ENCODE measurements at places on chromosomes 13 and 19.

DNA sequence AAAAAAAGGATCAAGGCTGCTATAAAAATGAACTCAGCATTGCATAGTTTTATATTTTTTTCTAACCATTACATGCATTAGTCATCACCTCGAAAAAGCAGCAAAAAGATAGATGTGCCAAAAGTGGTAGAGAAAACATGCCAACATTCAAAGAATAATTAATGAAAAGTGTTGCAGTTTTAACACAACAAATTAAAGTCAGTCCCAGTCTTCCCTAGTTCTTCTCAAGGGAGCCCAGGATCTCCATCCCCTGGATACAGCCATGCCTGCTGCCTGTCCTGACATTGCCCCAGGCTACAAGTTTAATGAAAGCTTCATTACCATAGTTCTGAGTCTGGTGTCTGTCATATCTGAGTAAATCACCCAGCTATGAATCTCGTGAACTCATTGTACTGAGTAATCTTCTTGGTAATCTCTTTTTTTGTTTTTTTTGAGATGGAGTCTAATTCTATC is 116.6 kb upstream of the KLF12 start:
- DNase-seq = no peak

GRCh38 chr13:113618455-113618854 is 33.9 kb downstream of the TFDP1 start:
- DNase-seq = no peak

DNA sequence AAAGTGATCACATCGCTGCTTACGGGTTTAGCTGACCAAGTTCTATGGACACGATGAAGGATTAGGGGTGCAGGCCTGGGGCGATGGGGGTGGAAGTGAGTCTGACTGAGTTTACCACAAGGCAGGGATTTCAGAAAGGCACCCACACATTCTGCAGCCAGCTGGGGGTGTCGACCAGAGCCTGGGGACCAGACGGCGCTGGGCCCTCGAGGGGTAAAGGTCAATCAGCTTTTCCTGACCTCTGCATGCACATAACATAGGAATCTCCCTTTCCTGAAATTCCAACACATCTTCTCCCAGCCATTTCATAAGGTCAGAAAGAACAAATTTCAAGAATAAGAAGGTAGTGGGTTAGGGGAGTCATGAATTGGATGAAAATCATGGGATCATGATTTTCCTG is 92.0 kb downstream of the ZNF536 start:
- no peak for DNase-seq

GRCh38 chr13:111005808-111006505 is 91.1 kb upstream of the ANKRD10 start:
- peak; percentile 39 for DNase-seq

DNA sequence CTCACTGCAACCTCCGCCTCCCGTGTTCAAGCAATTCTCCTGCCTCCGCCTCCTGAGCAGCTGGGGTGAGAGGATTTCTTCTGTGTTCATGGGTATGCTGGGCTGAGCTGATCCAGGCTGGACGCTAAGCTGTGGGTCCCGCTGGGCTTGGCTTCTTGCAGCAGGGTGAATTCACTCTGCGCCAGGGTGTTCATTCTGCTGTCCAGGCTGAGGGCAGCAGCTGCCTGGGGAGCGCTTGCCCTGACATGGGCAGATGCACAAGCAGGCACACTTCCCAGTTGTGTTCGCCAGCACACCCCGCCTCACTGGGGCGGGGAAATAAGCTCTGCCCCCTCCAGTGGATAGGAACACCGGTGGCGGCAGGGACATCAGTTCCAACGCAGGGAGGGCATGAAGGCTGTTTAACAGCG is 7.3 kb upstream of the INAFM1 start:
- no peak for DNase-seq

GRCh38 chr13:97948041-97948440 is 5.4 kb upstream of the IPO5 start:
- DNase-seq = no peak

DNA sequence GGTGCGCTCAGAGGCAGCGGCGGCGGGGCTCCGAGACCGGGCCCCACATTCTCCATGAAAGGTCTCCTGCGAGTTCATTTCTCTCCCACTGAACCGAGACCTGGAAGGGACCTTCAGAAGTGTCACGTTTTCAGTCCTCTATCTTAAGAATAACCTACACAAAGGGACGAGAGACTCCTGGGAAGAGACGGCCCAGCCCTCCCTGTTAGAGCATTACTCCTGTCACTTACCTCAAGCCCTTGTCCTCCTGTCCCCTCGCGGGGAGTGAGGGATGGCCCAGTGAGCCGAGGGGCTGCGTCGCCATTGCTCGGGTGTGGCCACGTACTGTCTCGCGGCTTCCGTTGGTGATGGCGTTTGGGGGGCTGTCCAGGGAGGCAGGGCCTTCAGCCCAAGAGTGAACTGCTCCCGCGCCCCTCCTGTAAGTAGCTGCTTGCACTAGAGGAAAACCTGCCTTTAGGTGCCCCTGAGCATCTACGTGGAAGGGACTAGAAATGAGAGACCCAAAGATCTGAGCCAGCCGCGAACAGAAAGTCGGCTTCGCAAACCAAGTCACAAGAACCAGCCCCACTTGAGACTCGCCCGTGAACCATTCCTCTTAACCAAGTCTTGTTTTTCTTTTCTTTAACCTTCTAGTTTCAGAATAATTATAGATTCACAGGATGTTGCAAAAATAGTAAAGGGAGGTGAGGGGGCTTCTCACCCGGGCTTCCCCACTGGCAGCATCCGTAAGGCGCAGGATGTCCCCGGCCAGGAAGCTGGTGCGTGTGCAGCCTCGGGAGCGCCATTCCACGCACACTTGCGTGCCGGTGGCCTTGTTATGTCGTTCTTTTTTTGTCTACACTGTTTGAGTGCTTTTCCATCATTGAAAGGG is 21.1 kb upstream of the NDUFS7 start:
- no peak for DNase-seq

- DNase-seq = no peak
Measured at GRCh38 chr13:48602296-48603016, 51.3 kb upstream of the CYSLTR2 start.

GRCh38 chr13:109436841-109437240 is 349.5 kb downstream of the IRS2 start:
- DNase-seq = no peak

Data from renal pelvis (tissue), 12 donors.